ENCODE measurements at places on chromosomes 12 and 14. TPM values are rescaled to one million over a fixed set of nuclear protein-coding genes. Genes with fewer than 3 reads are reported as not detected.

Gene SERPINA12
- total RNA-seq = not detected

Gene OTX2
- not detected for total RNA-seq

Gene CCDC91
- total RNA-seq = 36.2 TPM

DNA sequence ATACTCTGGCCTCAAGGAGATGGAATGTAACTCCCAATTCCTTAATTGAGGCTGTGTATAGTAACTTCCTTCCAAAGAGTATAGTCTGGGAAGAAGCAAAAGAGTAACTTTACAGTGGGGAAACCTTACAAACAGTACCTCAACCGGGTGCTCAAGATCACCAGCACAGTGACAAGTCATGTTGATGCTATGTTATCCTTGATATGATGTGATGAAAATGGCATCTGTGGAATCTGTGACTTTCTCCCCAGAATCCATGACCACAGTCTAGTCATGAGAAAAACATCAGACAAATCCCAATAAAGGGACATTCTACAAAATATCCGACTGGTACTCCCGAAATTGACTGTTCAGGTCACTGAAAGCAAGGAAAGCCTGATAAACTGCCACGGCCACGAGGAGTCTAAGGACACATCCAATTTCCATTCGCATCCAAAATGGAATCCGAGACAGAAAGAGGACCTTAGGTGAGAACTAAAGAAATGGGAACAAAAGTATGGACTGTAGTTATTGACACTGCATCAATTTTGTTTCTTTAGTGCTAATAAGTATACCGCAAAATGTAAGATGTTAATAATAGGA, 97.3 kb upstream of the FRMD6 start:
- peak; percentile 64 for DNase-seq

DNA sequence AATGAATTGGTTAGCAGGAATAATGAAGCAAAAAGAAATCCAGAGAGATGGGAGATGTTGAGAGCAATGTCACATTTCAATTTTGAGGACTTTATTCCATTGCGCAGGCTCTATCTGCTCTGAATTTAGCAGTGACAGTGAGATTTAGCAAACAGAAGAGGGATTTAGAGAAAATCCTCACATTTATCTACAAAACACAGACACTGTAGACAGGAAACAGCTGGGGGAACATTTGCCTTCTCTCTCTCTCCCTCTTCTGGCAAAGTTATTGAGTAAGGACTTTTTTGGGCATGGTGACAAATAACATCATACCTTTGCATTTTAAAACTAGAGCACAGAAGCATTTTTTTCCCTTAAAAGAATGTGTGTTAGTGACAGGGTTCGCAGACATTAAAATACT, at the start of gene IGF1:
IGF1 (minus strand) TSS at position 158 of the 400 bp plus-strand sequence. CDS start 182 bp downstream, outside the sequence.
- DNase-seq = no peak

DNA sequence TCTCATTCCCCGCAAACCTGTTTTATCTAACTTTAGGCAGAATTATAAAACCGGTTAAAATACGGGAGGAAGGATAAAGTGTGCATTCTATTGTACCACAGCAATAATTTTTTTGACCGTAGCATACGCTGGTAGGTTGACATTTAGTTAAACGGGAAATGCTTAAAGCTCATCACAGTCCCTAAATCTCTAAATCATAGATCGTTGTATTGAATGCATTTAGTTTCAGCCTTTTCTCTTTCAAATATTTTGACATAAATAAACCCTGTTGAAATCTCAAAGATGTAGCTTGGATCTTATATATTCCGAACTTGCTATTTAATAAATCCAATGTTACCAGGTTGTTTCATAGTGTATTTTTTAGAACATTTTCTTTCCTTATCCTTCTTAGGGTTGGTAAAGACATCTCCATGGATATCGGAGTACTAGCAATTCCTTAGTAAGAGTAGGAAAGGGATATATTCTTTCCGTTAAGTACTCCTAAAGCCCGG, 798 bp downstream of the CLEC2B start:
- DNase-seq = no peak

GRCh38 chr12:111193496-111193895, 175.4 kb downstream of the PHETA1 start:
- no peak for DNase-seq
